Naive B cell (primary cell): ENCODE measurements at places on chromosomes 4 and X.

DNA sequence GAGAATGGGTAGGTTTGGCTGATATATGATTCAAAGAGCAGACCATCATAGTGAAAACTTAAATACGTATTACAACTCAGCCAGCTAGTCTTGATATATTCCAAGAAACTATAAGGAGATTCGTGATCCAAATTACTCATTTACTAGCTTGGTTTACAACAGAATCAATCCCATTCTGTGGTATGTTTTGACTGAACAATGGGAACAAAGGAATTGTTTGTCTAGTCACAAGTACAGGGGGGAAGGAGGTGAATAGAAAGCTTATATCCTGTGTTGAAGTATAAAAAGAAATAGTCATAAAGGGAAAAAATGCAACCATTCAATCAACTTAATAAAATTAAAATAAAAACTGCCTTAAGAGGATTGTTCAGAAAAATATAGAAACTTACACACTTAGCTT, 17.0 kb downstream of the C4orf54 start:
- no peak for DNase-seq

DNA sequence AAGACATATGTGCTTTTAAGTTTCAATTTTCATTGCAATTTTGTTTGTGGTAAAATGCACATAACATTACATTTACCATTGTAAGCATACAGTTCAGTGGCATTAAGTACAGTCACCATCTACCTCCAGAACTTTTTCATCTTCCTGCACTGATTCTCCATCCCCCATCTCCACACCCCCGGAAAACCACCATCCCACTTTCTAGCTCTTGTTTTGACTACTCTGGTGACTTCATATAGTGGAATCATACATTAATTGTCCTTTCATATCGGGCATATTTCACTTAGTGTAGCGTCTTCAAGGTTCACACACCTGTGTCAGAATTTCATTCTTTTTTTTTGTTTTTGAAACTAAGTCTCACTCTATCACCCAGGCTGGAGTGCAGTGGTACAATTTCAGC, 143.5 kb downstream of the GPR143 start:
- DNase-seq = no peak

DNA sequence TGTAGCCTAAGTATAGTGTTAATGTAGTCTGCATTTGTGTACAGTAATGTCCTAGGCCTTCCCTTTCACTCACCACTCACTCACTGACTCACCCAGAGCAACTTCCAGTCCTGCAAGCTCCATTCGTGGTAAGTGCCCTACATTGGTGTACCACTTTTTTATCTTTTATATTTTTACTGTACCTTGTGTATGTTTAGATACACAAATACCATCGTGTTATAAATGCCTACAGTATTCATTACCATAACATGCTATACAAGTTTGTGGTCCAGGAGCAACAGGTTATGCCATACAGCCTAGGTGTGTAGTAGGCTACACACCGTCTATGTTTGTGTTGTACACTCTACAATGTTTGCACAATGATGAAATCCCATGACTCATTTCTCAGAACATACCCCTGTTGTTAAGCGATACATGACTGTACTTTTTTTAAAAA, 15.4 kb downstream of the TSPAN5 start:
- DNase-seq = no peak

DNA sequence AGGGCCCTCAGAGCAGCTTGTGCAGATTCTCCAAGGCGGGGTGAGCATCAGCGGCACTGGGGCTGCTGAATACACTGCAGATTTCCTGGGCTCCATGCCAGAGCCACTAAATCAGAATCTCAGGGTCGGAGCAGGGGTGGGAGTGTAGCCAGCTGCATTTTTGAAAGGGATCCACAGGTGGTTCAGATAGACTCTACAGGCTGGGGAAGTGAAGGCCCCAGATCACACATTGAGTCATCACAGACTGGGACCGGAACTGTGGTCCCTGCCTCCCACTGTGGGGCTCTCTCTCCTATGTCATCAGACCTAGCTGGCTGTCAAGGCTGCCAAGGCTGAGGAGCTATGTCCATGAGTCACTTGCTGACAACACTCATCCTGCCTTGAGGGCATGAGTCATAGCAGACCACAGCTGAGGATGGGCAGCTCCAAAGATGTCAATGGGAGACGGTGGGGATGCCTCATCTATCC, 162.3 kb upstream of the MAMLD1 start:
- no peak for DNase-seq

GRCh38 chr4:4386296-4386735, 586 bp upstream of the NSG1 start:
- no peak for DNase-seq

- no peak for DNase-seq
These were observed 268.5 kb downstream of the ARAP2 start for GRCh38 chr4:35975617-35976355.

- DNase-seq = no peak
These were observed 10.8 kb upstream of the GAGE10 start for GRCh38 chrX:49292400-49293362.

GRCh38 chr4:138612428-138612827, 370.3 kb upstream of the SLC7A11 start:
- no peak for DNase-seq

DNA sequence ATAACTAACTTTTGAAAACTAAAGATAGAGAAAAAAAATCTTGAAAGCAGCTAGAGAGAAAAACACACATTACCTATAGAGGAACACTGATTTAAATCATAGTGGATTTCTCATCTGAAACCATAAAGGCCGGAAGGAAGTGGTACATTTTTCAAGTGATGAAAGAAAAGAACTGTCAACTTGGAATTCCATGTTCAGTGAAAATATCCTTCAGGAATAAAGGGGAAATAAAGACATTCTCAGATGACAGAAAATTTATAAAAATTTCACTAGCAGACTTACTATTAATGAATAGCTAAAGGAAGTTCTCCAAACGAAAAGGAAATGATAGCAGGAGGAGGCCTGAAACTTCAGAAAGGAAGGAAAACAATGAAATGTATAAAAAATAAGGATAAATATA, 7.6 kb upstream of the JADE3 start:
- DNase-seq = no peak

DNA sequence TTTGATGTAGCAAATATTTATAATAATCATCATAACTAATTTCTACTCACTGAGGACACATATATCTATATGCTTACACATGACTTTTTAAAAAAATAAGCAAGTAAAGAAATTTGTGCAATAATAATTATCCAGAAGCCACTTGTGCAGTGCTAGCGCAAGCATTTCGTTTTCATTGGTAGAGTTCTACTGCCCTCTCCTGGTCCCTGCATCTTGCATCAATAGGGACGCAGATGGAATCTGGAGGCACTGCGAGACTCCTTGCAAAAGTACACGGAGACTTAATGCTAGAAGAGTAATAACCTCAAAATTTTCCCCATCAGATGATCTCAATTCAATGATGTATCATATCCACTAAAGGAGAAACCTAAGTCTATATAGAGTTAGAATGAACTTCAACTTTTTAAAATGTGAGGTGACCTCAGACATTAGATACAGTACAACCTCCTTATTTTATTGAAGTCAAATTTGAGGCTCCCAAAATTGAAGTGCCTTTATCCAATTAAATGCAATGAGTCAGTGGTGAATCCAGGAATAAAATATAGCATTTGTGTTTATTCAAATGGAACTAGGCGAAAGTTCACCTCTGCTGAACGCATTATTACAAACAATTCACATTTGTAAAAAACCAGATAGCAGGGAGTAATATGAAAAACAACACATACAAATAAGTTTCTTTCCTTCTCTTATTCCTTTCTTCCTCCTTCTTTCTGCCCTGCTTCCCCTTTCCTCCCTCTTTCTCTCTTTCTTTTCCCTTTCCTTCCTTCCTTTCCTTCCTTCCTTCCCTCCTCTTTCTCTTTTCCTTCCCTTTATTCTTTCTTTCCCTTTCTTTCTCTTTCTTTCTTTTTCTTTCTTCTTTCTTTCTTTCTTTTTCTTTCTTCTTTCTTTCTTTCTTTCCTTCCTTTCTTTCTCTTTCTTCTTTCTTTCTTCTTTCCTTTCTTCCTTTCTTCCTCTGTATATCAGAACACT, 450.0 kb downstream of the ANKRD50 start:
- peak; percentile 33 for DNase-seq

DNA sequence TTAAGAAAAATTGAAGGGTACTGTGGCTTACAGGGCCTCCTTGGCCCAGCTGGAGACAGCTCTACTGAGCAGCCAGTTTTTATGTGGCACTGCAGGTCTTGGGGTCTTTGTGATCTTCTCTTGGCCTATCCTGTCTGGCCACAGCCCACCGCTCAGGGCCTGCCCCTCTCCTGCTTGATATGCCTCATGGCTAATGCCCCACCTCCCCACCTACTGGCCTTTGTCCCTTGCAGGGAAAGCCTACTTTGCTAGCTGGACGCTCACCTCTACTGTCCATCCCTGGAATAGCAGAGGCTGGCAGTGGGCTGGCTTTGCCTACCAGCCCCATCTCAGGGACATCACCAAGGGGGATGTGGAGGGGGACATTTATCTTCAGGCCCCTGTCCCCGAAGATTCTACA, 134.1 kb downstream of the PJA1 start:
- DNase-seq = no peak

- DNase-seq = no peak
These were observed 203.1 kb upstream of the NDST3 start for GRCh38 chr4:117831060-117831683.

DNA sequence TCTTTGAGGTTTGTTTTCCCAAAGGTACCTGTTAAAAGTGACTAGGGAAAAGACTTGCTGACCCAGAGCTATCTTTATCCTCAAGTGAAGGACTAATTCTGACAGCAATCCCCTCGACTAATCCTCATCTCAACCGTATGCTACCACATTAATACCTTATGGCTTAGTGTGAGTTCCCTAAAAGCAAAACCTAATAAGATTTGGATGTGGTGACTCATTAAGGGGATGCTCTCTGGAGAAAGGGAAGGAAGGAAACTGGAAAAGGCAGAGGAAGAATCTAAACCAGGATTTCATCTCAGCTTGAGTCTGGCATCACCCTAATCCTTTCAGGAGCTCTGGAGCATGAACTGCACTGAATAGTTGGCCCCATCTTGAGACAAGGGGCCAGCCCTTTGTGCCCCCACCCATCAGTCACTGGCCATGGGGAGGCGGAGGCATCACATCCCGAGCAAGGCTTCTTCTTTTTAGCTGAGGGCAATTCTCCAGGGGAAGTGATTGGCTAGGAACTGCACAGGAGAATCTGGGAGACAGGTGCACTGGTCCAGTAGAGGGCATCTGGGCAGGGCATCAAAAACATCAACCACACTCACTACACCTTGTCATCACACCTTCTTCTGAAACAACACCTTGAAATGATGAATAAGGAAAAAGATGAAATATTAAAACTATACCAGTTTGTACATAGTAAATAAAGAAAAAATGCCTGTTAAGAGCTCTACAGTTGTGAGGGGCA, 6.9 kb upstream of the BBS7 start:
- DNase-seq = no peak

DNA sequence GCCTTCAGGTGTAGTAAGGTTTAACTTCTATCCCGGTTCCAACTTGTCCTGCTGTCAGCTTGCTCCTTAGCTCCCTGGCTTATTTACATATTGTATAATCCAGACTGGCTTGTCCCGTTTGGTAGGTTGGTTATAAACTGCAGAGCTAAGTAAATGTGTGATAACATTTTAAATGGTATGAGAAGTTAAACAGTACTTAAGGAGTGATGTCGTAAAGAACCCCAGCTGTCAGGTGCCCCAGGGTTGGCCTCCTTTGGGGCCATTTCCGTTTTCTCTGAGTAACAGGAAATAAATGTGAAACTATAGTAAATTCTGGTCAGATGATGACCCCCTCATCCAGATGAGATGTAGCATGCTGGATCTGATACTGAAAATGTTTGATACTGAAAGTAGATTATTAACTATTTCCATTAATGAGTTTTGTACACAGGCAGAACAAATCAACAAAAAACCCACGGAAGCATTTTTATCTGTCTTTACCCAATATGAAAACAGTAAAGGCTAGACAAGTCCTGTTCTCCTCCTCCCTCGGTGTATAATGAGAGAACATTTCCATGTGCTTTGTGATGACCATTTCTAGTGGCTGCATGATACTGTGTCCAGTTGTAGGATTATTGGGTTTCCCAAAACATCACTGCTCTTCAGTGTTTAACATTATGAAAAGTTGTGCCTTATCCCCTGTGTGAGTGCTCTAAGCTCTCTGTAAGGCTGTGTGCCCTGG, 22.4 kb downstream of the GAB1 start:
- peak; percentile 82 for DNase-seq

GRCh38 chrX:46250151-46250550, 295.1 kb downstream of the ZNF674 start:
- DNase-seq = no peak

DNA sequence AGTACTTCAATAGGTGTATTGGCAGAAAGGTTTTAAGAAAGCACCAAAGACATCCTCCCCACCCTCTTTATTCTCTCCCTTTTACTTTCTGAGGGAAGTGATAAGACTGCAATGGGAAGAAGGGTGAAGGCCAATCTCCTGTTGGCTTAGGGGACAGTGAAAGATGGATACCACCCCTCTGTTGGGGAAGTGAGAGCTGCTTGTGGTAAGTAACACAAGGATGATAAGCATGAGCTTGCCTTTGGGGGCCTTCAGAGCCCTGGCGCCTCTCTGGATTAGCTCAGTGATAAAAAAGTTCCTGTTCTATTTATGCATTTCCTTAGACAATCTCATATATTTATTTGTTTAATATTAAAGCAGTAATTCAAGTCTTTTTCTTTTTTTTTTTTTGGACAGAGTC, 5.2 kb upstream of the KLF8 start:
- DNase-seq = no peak

GRCh38 chr4:57187246-57187645, 77.1 kb upstream of the IGFBP7 start:
- no peak for DNase-seq

GRCh38 chr4:58138786-58139668, 1028.8 kb upstream of the IGFBP7 start:
- no peak for DNase-seq

GRCh38 chrX:22276781-22277180, 4.1 kb downstream of the CBLL2 start:
- no peak for DNase-seq

DNA sequence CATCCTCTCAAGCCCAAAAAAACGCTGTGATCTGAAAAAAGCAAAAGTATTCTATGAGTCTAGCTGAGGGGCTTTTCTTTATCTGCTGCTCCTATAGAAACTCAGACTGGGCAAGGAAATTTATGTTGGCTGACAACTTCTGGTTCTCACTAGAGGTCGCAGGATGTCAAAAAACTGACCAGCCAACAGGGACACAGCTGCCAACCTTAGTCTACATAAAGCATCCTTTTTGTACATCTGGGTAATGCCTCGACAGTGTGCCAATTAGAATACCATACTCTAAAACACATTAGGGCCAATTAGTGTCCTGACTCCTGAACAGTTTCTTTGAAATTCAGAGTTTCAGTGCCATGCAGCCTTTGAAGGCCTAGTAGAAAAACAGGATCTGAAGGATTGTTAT, 8.8 kb upstream of the TLL1 start:
- DNase-seq = no peak

DNA sequence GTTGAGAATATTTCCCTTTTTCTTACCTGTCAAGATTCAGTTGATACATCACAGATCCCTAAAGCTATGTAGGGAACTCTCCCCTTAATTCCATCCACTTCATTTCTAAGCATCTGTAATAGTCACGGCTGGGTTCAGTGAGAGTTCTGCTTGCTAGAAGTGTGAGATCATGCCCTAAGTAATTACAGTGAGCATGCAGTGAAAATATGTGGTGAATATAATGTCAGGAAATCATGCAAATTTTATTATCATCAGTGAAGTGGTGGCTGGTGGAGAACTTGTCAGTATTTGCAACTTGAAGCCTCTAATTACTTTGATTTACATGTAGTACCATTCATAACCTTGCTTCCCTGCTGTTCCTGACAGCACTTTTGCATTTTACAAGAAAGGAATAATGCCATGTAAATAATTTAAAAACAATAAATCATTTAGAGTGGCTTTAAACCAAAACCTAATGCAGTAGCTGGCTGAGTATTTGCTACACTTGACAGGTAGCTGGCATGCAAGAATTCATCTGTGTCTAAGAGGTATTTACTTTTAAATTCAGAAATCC, 28.3 kb upstream of the CFAP299 start:
- no peak for DNase-seq
